ENCODE measurements at places on chromosomes 1 and 21. TPM values are rescaled to one million over a fixed set of nuclear protein-coding genes. Genes with fewer than 3 reads are reported as not detected.

The HSF2BP gene
- total RNA-seq: 0.66 TPM

The KRTAP21-2 gene
- not detected for total RNA-seq

The ALDH4A1 gene
- total RNA-seq: 1.6 TPM

The CD5L gene
- not detected for total RNA-seq

The ANKRD45 gene
- not detected for total RNA-seq

The SELL gene
- 549 TPM for total RNA-seq
